ENCODE measurements at places on chromosomes 6 and 20.
A peak's percentile ranks its signal among the peaks of the same experiment; 100 is the strongest.

DNA sequence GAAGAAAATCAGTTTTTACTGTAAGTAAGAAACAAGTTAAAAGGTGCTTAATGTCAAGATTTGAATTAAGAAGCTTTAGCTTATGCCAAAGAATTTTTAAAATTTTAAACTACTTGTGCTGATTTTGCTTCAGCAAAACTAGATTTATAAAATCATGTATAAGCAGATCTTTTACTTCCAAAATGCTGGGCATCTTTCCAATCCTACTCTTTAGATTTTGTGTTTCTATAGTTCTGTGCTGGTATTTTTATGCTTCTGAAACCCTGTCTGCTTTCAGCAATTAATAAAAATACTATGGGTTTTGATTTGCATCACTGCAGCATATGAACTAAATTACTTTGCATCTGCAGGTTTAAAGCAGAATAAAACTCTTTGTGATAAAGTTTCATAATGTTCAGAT lies 238.6 kb upstream of the RNF217 start:
- DNase-seq, result no peak

GRCh38 chr6:98779618-98780017 lies 54.8 kb upstream of the POU3F2 start:
- no peak for DNase-seq

DNA sequence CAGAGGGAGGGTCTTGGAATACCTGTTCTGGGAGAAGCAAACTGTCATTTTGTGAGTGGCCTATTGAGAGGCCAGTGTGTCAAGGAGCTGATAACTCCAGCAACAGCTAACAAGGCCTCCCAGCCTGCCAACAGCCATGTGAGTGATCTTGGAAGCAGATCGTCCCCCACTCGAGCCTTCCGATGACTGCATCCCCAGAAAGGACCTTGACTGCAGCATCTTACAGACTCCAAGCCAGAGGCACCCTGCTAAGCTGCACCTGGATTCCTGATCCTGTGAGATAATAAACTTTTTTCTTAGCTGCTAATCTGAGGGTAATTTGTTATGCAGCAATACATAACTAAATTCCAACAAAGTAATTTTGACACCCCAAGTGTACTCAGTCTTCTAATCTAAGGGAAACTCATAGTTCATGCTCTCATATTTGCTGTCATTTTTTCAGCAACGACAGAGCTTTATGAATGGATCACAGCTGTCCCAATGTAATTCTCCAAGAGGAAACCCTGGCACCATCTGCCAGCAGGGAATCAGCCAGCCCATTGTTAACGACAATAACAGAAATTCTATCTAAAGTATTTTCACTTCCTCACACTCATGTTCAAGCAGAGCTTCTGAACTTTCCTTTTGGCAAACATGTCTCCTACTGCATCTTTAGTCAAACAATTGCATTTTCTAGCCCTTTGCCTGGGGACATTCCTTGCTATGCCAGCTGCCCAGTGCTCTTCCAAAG lies 470.2 kb upstream of the BTBD3 start:
- no peak for DNase-seq

GRCh38 chr6:2959909-2960719 lies 11.3 kb downstream of the SERPINB6 start:
- no peak for DNase-seq

DNA sequence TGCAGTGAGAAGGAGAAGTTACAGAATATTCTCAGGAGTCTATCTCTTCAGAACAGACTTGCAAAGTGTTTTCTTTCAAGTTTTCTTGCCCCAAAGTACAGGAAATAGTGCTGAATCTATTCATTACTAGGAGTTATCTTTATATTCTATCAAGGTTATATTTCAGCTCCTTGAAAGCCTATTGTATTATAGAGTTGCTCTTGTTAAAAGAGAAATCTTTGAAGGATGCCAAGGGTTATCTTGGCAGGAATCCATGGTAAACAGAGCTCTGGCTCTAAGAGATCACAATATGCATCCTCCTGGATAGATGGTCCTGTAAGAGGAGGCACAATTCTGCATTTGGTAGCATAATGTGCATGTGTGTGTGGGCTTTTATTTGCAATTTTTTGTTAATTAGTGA lies 21.2 kb upstream of the SNRPB2 start:
- no peak for DNase-seq

- DNase-seq, result no peak
These were observed 1.4 kb upstream of the NRN1 start for GRCh38 chr6:6008089-6008647.

GRCh38 chr6:158869826-158870648 lies 50.9 kb upstream of the EZR start:
- DNase-seq, result peak; percentile 70

- DNase-seq, result no peak
These were observed 32.9 kb upstream of the ZNF217 start for GRCh38 chr20:53626584-53626983.

GRCh38 chr20:49562311-49563014 lies 5.5 kb downstream of the PTGIS start:
- DNase-seq, result no peak

- DNase-seq, result no peak
These were observed 69.6 kb downstream of the EYS start for GRCh38 chr6:65637289-65638046.

- DNase-seq, result no peak
These were observed 269.5 kb upstream of the HSF2 start for GRCh38 chr6:122130026-122130348.

- DNase-seq, result peak; percentile 69
These were observed 58.2 kb upstream of the QKI start for GRCh38 chr6:163356324-163356723.

DNA sequence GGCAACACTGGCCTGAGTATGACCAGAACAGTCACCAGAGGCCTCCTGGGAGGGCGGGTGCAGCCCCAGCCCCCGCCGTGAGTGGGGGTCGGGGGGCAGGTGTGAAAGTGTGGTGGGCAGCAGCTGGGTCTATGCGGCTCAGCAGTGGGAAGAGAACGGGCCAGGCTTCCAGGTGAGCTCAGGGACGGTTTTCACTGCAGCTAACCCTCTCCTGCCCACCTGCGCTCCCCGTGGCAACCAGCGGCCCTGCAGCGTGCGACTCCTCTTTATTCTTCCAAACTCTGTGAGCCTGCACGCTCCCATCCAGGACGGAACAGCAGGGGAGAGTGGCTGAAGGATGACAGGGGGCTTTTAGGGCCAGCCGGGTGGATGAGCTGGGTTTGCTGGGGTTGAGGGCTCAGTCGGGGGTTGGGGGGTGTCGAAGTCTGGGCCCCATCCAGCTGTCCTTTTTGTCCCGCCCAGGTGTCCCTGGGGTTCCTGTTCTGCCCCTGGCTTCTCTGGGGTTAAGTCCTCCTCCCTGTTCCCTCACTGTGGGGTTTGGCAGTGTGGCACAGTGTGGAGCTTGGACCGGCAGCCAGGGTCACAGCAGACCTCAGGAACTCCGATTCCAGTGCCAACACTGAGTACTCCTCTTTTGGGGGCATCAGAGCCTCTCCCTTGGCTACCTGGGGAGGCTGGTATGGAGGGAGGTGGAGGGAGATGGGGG lies 859 bp upstream of the BIRC7 start:
- no peak for DNase-seq

GRCh38 chr6:150183105-150183504 lies 40.3 kb downstream of the PPP1R14C start:
- DNase-seq, result no peak

DNA sequence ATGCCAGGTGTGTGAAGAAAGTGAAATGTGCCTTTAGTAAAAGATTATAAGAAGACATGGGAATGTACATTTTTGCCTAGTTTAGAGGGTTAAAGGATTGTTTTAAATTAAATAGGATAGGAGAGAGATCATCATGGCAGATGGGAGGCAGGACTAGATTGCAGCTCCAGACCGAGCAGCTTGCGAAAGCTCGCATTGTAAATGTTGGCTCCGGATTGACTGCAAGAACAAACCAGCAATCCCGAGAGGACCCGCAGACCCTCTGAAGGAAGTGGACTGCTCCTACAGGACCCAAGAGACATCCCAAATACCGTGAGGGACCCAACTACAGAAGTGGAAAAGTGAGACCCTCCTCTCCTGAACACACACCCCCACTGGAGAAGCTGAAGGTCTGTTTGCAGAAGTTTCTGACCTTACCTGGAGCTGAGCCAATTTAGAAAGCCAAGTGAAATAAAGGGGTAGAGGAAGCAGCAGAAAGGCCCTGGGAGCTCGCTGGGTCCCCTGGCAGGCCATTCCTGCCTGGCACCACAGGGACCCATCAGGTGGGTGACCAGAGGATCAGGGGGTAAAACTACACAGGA lies 30.0 kb upstream of the TPD52L1 start:
- DNase-seq, result no peak

DNA sequence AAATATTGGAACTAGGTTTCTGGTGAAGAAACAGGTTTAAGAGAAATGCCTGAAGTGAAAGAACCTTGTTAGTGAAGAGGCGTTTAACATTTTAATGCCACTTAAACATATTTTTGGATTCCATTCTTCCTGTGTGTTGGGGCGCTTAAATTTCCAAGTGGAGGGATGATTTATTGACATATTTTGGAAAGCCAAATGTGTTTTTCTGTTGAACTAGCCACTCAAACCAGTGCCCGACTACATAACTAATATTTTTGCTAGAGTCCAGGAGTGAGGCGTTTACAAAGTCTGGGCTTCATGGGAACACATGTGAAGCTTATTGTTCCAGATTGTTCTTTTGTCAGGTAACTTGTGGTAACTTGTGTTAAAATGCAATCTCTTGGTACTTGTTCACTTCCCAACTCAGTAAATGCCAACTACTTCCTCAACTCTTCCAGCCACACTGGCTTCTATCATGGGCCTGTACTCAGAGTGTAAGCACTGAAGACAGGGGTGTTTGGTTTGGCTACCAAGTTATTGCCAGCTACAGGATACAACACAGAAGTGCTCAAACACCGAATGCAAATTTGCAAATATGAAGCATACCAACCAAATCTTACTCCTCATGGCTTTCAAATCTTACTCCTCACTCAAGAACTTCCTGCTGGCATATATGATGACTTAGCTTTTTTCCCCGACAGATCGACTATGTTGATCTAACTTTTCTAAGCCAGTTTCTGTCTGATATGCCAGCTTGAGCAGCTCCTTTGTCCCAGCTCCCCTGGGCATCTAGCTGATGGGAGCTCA lies 2.0 kb upstream of the ZNFX1 start:
- DNase-seq, result no peak

DNA sequence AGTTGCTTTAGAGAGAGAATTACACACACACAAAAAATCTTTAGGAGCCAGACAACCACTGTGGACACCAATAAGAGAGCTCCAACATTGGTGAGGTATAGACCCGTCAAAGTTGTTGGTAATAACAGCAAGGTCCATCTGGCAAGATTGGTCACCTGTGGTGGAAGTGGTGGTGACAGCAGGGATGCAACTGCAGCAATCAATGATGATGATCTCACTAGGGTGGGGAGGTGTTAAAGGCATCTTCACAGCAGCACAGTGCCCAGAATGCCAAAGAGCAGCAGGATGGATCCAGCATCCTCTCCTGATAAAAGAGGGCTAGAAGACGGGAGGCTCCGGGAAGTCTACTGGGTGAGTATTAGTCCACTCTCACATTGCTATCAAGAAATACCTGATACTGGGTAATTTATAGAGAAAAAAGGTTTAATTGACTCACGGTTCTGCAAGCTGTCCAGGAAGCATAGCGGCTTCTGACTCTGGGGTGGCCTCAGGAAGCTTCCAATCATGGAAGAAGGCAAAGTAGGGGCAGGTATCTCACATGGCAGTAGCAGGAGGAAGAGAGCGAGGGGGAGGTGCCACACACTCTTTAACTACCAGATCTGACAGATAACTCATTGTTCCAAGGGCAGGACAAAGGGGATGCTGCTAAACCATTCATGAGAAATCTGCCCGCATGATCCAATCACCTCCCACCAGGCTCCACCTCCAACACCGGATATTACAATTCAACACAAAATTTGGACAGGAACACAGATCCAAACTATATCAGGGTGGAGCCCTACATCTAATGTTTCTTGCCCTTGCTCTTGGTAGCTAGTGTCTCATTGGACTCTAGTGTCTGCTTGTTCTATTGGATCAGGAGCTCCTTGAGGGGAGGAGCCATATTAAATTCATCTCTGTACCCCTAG lies 48.9 kb downstream of the KLHL31 start:
- no peak for DNase-seq

DNA sequence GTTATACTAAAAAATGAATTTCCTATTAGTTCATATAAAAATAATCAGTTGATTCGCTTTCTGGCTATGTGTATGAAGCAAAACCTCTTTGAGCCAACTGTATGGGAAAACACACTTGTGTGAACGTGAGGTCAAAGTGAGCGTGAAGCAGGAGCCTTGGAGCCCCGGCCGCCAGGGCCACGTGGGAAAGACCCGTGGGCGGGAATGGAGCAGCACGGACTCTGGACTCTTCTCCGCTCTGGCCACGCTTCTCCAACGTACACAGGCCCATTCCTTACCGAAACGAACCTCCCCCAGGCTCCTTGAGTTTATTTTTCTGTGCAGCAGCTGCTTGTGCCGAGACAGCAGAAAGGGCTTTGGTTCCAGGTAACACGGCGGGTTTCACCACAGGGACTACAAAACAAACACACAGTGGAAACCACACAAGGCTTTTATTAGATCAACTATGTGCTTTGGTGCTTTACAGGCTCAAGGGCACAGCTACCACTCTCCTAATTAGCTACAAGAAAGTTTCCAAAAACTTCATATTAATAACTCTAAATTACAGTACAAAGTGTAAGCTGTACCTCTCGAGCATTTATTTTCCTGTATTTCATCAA lies 62.7 kb downstream of the TAF4 start:
- DNase-seq, result no peak

DNA sequence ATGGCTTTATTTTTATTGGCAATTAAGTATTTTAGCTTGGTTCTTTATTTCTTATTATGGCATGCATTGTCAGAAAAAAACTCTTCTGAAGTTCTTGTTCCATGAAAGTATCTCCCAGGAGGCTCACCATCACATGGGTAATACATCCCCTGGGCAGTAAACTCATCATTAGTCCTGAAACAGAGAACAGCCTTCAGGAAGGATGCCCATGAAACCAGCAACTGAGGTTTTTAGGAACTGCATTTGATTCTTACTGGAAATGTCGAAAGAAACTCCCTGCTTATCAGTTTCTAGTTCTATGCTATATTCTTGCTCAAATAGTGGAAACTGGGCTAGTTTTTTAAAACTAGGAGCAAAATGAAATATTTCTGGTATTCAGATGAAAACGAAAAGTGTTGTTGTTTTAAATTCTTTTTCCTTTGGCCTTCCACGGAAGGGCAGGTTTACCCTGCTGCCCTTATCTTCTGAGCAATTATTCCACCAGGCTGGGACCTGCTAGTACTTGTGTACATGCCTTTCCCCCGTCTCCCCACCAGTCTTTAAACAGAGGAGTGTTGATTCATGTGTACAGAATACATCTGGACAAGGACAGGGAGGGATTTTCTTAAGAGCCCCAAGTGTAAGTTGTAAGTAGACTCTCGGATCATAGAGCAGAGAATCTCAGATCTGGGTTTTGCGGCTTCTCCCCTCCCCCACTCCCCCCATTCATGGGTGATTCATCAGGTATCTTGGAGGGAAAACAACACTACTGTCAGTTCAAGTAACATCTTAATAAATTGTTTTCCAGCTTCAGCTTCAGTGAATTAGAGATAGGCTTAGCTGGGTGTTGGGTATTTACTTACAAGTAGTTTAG lies 81.5 kb downstream of the RTN4IP1 start:
- DNase-seq, result no peak
